Colonic mucosa (tissue), 4 donors: ENCODE measurements at places on chromosomes 3 and 15. TPM values are rescaled to one million over a fixed set of nuclear protein-coding genes. Genes with fewer than 3 reads are reported as not detected.
A peak's percentile ranks its signal among the peaks of the same experiment; 100 is the strongest.

LRRC31 gene
- total RNA-seq, result 42.0 TPM

POC1A gene
- 7.6 TPM for total RNA-seq

SPINT1 gene
- 330 TPM for total RNA-seq

MRPS22 gene
- 63.3 TPM for total RNA-seq

LRRC2 gene
- 0.44 TPM for total RNA-seq

GRCh38 chr15:38041576-38041975 lies 107.1 kb downstream of the TMCO5A start:
- H3K27ac ChIP-seq, result no peak overlapping the region
- no peaks in the 10 kb centered on the region for H3K27me3 ChIP-seq
- no peaks in the 10 kb centered on the region for H3K36me3 ChIP-seq

- no peak overlapping the region for H3K27ac ChIP-seq
- H3K27me3 ChIP-seq, result no peaks in the 10 kb centered on the region
- DNase-seq, result no peak
Measured at GRCh38 chr3:195143221-195143620, 127.7 kb downstream of the XXYLT1 start.

DNA sequence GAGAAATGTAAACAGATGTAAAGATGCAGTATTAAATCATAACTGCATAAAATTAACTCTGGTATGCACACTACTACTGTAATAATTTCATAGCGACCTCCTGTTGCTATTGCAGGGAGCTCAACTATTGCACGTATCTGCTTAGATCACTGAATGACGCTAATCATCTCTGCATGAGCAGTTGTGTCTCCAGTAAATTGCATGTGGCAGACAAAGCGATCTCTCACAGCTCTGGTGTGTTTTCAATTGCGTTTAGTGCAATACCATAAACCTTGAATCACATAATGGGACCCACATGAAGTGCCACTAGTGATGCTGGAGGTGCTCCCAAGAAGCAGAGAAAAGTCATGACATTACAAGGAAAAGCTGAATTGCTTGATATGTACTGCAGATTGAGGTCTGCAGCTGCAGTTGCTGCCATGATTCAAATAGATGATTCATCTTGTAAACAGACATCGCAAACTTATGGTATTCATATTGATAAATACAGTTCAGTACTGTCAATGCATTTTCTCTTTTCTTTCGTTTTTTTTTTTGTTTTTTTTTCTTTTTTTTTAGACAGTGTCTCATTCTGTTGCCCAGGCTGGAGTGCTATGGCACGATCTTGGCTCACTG lies 30.2 kb upstream of the LCTL start:
- H3K27ac ChIP-seq, result no peak overlapping the region
- no peaks in the 10 kb centered on the region for H3K27me3 ChIP-seq
- H3K36me3 ChIP-seq, result no peaks in the 10 kb centered on the region
- no peaks in the 10 kb centered on the region for H3K4me1 ChIP-seq
- no peak for DNase-seq
- H3K4me3 ChIP-seq, result no peak overlapping the region

DNA sequence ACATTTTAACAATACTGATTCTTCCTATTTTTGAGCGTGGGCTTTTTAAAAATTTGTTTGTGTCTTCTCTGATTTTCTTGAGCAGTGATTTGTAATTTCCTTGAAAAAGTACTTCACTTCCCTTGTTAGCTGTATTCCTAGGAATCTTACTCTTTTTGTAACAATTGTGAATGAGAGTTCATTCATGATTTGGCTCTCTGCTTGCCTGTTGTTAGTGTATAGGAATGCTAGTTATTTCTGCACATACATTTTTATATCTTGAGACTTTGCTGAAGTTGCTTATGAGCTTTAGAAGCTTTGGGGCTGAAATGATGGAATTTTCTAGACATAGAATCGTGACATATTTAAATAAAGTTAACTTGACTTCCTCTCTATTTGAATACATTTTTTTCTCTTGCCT lies 582.8 kb upstream of the BCHE start:
- no peak overlapping the region for H3K4me3 ChIP-seq
- H3K27ac ChIP-seq, result no peak overlapping the region
- no peaks in the 10 kb centered on the region for H3K4me1 ChIP-seq

DNA sequence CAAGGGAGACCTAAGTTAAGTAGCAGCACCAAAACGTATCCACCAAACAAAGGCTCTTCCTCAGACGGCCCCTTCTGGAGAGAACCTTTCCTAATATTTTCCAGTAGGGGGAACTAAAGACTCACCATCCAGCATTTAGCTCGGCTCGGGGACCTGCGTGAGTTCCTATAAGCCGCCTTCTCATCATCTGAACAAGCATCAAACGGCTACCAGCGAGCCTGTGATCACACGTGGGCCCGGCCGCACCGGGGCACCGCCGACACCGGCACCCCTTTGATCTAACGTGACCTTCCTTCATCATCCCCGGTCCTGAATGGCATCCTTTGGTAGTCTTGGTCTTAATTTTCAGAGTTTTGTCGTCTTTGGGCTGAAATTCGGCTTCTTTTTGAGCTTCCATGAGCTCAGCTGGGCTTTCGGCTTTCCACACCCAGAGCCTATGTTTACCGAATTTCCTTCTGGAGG lies 1.4 kb upstream of the ROBO2 start:
- H3K4me3 ChIP-seq, result no peak overlapping the region
- no peaks in the 10 kb centered on the region for H3K4me1 ChIP-seq
- DNase-seq, result peak; percentile 44
- no peak overlapping the region for H3K27ac ChIP-seq
- H3K36me3 ChIP-seq, result no peaks in the 10 kb centered on the region
- H3K27me3 ChIP-seq, result peaks cover 23% of the 10 kb centered on the region

DNA sequence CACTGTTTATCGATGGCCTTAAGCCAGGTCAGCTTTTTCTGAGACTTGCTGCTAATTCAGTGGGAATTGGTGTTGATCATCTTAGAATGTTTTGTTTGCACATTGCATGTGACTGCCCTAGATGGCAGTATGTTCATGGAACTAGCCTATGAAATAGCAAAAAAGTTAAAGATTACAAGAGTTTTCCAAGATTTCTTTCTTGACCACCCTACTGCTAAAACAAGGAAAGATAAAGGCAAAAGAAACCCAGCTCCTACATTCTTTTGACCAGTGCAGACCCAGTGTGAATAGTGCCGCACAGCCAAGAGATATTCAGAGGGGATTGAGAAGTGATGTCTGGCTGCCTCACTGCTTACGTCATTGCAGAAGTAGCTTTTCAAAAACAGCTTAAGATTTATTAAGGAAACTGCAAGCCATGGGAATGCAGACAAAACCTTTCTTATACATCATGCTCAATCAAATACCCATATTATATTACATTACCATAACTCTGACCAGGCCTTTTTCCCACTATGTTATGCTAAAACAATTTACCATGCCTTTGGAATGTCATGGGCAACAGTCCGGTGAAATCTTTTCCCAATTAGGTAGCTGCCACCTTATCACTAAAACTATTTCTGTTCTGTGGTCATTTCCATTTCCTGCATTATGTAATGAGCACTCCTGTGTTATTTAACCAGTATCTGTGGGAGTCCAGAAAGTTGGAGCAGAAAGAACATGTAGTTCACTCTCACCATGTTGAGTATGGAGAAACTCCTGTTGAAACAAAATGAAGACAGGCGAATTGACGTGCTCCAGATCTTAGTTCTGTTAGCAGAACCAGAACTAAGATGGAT lies 6.0 kb downstream of the PHLDB2 start:
- H3K27ac ChIP-seq, result peak overlapping the region; percentile 15
- H3K27me3 ChIP-seq, result no peaks in the 10 kb centered on the region
- DNase-seq, result no peak
- no peaks in the 10 kb centered on the region for H3K4me1 ChIP-seq
- H3K4me3 ChIP-seq, result no peak overlapping the region

GRCh38 chr15:48896869-48897814 lies 19.2 kb downstream of the EID1 start:
- no peaks in the 10 kb centered on the region for H3K4me1 ChIP-seq
- no peak overlapping the region for H3K27ac ChIP-seq
- H3K4me3 ChIP-seq, result no peak overlapping the region
- DNase-seq, result no peak
- H3K27me3 ChIP-seq, result no peaks in the 10 kb centered on the region

GRCh38 chr15:33612721-33613304 lies 302.0 kb downstream of the RYR3 start:
- H3K27me3 ChIP-seq, result no peaks in the 10 kb centered on the region
- no peaks in the 10 kb centered on the region for H3K4me1 ChIP-seq
- H3K4me3 ChIP-seq, result no peak overlapping the region
- H3K36me3 ChIP-seq, result no peaks in the 10 kb centered on the region
- no peak overlapping the region for H3K27ac ChIP-seq

- DNase-seq, result peak; percentile 17
- no peaks in the 10 kb centered on the region for H3K4me1 ChIP-seq
- H3K36me3 ChIP-seq, result no peaks in the 10 kb centered on the region
Measured at GRCh38 chr15:55587321-55588069, 650 bp downstream of the PYGO1 start.

DNA sequence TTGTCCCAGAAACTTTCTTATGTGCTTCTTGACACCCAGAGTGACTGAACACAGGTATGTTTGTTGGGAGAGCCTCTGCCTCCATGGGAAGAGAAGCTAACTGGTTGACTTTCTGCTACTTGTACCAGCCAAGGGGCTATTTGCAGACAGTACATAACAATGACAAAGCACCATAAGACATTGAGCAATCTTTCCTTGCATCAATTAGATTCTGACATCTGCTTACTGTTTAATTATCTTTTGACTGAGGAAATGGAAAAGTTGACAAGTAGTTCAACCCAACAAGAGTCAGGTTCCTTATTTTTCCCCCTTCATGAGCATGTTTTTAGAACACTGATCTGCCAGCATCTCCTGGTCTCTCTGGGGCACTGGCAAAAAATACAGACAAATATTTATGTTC lies 157.7 kb downstream of the RPLP1 start:
- no peak for DNase-seq
- no peaks in the 10 kb centered on the region for H3K4me1 ChIP-seq
- no peak overlapping the region for H3K27ac ChIP-seq
- no peak overlapping the region for H3K4me3 ChIP-seq
- H3K36me3 ChIP-seq, result no peaks in the 10 kb centered on the region

- no peaks in the 10 kb centered on the region for H3K36me3 ChIP-seq
- no peak overlapping the region for H3K27ac ChIP-seq
- no peak overlapping the region for H3K4me3 ChIP-seq
- no peaks in the 10 kb centered on the region for H3K27me3 ChIP-seq
- no peaks in the 10 kb centered on the region for H3K4me1 ChIP-seq
Measured at GRCh38 chr15:97200161-97200560, 760.3 kb upstream of the ARRDC4 start.

DNA sequence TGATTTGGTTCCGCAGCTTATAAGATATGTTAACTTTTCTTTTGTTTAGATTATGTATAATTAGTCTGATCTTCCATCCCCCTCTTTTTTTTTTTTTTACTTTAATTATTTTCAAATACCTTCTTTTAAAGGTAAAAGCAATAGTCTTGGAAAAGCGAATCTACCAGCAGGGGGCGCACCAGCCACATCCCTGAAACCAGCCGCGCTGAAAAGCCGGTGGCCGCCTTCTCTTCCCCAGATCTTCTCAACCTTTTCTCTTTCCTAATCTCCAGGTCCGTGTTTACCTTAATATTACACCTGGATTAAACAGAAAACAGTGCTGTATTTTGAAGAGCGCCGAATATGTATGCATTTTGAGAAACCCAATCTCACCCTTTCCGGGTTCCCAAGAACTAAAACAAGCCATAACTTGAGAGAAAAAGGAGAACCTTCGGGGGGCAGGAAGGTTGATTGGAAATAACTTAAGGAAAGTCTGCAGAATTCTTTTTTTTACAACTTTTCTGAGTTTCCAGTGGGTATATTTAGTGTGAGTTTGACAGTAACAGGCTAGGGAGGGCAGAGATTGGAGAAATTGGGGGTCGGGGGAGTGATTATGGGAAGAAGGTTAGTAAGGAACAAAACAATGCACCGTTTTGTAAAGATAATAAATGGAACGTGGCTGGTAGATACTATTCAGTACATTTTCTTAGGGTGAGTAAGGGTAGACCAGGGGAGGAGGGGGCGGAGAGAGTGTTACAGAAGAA lies 2.0 kb upstream of the SOX2 start:
- peaks cover 3% of the 10 kb centered on the region for H3K4me1 ChIP-seq
- H3K36me3 ChIP-seq, result no peaks in the 10 kb centered on the region
- H3K4me3 ChIP-seq, result no peak overlapping the region
- H3K27ac ChIP-seq, result no peak overlapping the region
- DNase-seq, result peak; percentile 82

DNA sequence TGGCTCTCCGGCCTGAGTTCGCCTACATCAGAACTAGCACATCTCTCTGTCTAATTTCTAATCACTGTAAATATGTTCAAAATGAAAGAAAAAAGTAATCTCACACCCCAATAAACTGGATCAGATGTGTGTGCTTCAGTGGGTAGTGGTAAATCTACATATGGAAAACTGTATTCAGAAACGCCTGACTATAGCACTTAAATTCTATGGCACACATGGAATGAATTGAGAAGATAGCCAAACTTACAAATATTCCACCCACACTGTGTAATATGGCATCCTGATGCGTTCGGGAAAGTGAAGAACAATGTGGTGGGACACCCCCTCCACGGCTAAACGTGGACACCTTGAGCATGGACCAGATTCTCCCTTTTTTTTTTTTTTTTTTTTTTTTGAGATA lies 40.6 kb upstream of the BOC start:
- H3K36me3 ChIP-seq, result no peaks in the 10 kb centered on the region
- no peaks in the 10 kb centered on the region for H3K4me1 ChIP-seq
- no peak overlapping the region for H3K4me3 ChIP-seq
- no peaks in the 10 kb centered on the region for H3K27me3 ChIP-seq

DNA sequence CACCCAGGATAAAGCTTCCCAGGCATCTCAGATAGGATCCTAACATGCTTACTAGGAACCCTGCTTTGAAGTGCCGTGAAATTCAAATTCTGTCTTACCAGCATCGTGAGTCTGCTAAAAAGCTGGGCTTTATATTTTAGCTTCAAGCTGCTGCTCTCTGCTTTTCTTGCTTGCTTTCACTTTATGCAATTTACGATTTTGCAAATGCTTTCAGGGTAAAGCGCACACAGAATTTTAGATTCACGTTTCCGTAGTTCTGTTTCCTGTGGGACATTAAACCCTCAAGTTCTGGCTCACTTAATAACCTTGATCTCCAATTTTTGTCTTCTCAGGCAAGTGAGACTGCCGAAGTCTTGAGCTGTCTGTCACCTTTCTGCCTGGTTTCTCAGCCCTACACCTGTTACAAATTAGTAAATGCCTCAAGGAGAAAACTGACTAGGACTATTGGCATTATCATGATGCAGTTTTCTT lies 170.5 kb upstream of the TGFBR2 start:
- DNase-seq, result no peak
- H3K27ac ChIP-seq, result no peak overlapping the region
- no peaks in the 10 kb centered on the region for H3K36me3 ChIP-seq
- no peaks in the 10 kb centered on the region for H3K4me1 ChIP-seq
- no peaks in the 10 kb centered on the region for H3K27me3 ChIP-seq
